Stimulated activated CD8-positive, alpha-beta memory T cell treated with anti-CD3 and anti-CD28 coated beads, Interleukin-2, amount 100 ng/mL, for 1 hour (primary cell): ENCODE measurements at places on chromosomes 1 and 21.

DNA sequence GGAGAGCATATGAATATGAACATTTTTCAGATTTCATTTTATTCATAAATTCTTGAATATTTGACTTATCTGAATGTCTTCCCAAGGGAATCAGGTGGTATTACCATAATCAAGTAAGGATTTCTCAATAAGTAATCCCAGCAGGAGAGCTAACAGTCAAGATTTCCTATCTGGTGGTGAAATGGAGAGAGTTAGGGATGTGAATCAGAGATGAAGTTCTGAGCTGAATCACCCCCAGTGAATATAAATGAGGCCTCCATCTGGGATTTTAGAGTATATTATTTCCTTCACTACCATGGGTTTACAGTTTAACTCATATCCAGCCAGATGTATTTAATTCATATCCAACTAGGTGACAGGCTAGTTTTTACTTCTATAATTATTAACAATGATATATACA lies 61.5 kb upstream of the RGS2 start:
- DNase-seq = no peak

- DNase-seq = no peak
Measured at GRCh38 chr1:76940571-76941335, 73.5 kb downstream of the ST6GALNAC5 start.

DNA sequence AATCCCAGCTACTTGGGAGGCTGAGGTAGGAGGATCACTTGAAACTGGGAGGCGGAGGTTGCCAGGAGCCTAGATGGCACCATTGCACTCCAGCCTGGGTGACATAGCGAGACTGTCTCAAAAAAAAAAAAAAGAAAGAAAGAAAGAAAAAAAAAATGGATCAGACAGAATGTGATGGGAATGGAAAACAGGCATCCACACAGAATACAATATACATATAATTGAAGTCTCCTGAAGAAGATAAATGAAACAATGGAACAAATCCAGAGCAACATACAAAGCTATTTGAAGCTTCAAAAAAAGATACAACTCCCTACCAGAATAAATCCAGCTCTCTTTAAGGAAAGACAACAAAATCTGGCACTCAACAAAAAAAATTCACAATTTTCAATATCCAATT lies 10.9 kb upstream of the EGLN1 start:
- DNase-seq = no peak

GRCh38 chr1:29415861-29416260 lies 179.5 kb downstream of the PTPRU start:
- no peak for DNase-seq

DNA sequence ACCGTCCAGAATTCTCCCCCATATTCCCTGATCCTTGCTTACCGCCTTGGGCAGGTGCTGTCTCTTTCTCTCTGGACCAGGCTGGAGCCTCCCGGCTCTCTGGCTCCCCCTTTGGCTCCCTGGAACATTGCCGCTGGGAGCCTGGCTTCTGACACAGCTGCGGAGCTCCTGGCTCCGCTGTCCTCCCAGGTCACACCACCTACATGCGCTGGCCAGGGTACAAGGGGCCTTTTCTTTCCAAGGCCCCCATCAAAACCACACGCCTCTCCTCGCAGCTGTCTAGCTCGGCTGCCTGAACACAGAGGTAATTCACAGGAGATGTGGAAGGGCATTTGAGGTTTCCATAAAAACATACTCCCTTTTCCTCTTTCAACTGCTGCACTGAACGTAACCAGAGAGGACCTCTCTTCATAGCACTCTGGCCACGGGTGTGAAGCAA lies 7.5 kb upstream of the ZNF648 start:
- DNase-seq = no peak

- no peak for DNase-seq
Measured at GRCh38 chr1:157992031-157992832, 1.2 kb upstream of the KIRREL1 start.
